ENCODE measurements at places on chromosomes 6 and 20.

DNA sequence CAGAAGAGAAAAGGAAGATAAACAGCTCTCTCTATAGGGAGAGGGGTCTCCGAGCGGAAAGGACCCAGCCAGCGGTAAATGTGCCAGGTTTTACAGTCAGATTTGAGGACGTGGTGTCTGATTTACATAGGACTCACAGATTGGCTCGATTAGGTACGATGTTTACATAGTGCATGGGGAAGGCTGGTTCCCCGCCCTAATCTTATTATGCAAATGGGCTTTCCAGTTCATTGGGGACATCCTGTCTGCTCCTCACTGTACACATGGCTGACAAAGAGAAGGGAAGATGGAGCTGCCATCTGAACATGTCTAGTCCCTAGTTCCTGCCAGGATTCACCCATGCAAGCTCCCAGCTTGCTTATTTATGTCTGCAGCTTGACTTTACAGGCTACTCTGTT lies 119.9 kb downstream of the RNF144B start:
- no peak overlapping the region for H3K4me3 ChIP-seq
- no peak overlapping the region for H3K27ac ChIP-seq
- no peaks in the 10 kb centered on the region for H3K36me3 ChIP-seq
- H3K4me1 ChIP-seq, result no peaks in the 10 kb centered on the region
- DNase-seq, result no peak
- H3K27me3 ChIP-seq, result no peaks in the 10 kb centered on the region

- H3K36me3 ChIP-seq, result no peaks in the 10 kb centered on the region
- H3K27me3 ChIP-seq, result no peaks in the 10 kb centered on the region
- no peak for DNase-seq
- H3K4me1 ChIP-seq, result no peaks in the 10 kb centered on the region
Measured at GRCh38 chr20:24580006-24580405, 110.6 kb downstream of the SYNDIG1 start.

GRCh38 chr6:117371492-117371891 lies 54.2 kb downstream of the ROS1 start:
- peaks cover 15% of the 10 kb centered on the region for H3K4me1 ChIP-seq
- H3K27ac ChIP-seq, result no peak overlapping the region
- H3K36me3 ChIP-seq, result no peaks in the 10 kb centered on the region

DNA sequence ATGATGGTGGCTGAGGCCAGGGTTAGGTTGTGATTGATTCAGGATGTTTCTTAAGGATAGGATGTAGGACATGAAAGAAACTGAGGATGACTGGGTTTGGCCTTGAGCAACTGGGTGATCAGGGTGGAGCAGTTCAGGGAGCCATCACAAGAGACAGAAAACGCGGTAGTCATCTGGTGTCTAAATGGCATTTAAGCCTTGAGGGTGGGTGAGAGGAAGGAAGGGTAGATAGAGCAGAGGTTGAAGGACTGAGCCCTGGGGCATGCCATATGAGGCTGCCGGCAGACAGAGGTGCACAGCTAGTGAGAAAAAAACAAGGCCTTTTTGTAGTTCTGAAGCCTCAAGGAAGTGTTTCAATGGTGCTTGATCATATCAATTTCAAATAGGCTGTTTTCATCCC lies 1.9 kb downstream of the POU5F1 start:
- H3K27me3 ChIP-seq, result no peaks in the 10 kb centered on the region
- H3K36me3 ChIP-seq, result peaks cover 12% of the 10 kb centered on the region
- no peak overlapping the region for H3K27ac ChIP-seq

DNA sequence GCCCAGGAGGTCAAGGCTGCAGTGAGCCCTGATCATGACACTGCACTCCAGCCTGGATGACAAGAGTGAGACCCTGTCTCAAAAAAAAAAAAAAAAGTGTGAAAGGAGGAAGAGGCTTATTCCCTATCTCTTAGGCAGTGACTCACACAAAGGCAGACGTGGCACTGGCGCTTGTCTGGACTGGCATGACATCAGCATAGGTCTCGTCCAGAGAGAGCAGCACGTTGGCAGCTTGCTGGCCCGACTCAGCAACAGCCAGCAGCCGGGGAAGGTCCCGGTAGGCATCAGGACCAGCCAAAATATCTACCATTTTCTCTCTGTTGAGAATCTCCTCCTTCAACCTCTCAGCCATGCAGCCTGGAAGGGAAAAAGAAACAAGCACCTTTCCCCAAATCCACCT lies 14.1 kb downstream of the CDK5RAP1 start:
- H3K4me1 ChIP-seq, result no peaks in the 10 kb centered on the region
- H3K36me3 ChIP-seq, result peaks cover 67% of the 10 kb centered on the region
- DNase-seq, result no peak
- H3K27me3 ChIP-seq, result no peaks in the 10 kb centered on the region

GRCh38 chr6:73803562-73804241 lies 107.7 kb downstream of the CD109 start:
- DNase-seq, result no peak
- no peaks in the 10 kb centered on the region for H3K27me3 ChIP-seq
- no peaks in the 10 kb centered on the region for H3K4me1 ChIP-seq

GRCh38 chr6:137102050-137102848 lies 57.5 kb upstream of the IL20RA start:
- no peak overlapping the region for H3K4me3 ChIP-seq
- H3K4me1 ChIP-seq, result peaks cover 58% of the 10 kb centered on the region
- DNase-seq, result no peak
- no peaks in the 10 kb centered on the region for H3K27me3 ChIP-seq
- H3K36me3 ChIP-seq, result no peaks in the 10 kb centered on the region
- H3K27ac ChIP-seq, result peak overlapping the region; percentile 72

- H3K36me3 ChIP-seq, result no peaks in the 10 kb centered on the region
- H3K27ac ChIP-seq, result no peak overlapping the region
- no peak for DNase-seq
- H3K27me3 ChIP-seq, result no peaks in the 10 kb centered on the region
- H3K4me3 ChIP-seq, result no peak overlapping the region
Measured at GRCh38 chr6:15327271-15327670, 81.4 kb downstream of the JARID2 start.

DNA sequence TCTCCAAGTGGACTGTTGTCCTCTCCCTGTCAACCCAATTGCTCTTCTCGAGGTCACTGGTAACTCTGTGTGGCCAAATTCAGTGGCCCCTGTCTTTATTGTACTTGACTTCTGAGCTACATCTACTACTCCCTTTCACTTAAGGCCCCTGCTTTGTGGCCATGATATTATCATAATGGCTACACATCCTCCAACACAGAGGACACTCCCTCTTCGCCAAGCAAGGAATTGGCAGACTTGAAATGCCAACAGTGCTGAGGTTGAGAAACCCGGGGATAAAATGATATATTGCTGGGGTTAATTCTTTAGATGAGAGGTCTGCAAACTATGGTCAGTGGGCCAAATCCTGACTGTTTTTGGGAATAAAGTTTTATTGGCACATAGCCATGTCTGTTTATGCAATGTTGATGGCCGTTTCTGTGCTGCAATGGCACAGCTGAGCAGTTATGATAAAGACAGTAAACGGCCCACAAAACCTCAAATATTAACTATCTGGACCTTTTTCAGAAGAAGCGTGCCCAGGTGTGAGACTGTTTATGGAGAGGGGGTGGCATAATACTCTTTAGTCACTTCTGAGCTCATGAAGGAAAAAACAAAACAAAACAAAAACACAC lies 12.0 kb upstream of the MRPS10 start:
- no peaks in the 10 kb centered on the region for H3K27me3 ChIP-seq
- DNase-seq, result no peak
- no peak overlapping the region for H3K27ac ChIP-seq
- peaks cover 9% of the 10 kb centered on the region for H3K36me3 ChIP-seq

- DNase-seq, result no peak
- peak overlapping the region; percentile 42 for H3K4me3 ChIP-seq
- H3K4me1 ChIP-seq, result peaks cover 35% of the 10 kb centered on the region
- peak overlapping the region; percentile 96 for H3K27ac ChIP-seq
- no peaks in the 10 kb centered on the region for H3K36me3 ChIP-seq
Measured at GRCh38 chr6:139373928-139374356, 506 bp downstream of the CITED2 start.

- no peak overlapping the region for H3K4me3 ChIP-seq
- DNase-seq, result no peak
- H3K27ac ChIP-seq, result no peak overlapping the region
- H3K4me1 ChIP-seq, result no peaks in the 10 kb centered on the region
- no peaks in the 10 kb centered on the region for H3K27me3 ChIP-seq
Measured at GRCh38 chr6:64062960-64063683, 427.5 kb downstream of the PHF3 start.

GRCh38 chr6:11622156-11622555 lies 84.6 kb downstream of the TMEM170B start:
- no peak overlapping the region for H3K27ac ChIP-seq
- H3K36me3 ChIP-seq, result no peaks in the 10 kb centered on the region
- no peaks in the 10 kb centered on the region for H3K4me1 ChIP-seq
- H3K27me3 ChIP-seq, result peaks cover 8% of the 10 kb centered on the region
- no peak for DNase-seq

DNA sequence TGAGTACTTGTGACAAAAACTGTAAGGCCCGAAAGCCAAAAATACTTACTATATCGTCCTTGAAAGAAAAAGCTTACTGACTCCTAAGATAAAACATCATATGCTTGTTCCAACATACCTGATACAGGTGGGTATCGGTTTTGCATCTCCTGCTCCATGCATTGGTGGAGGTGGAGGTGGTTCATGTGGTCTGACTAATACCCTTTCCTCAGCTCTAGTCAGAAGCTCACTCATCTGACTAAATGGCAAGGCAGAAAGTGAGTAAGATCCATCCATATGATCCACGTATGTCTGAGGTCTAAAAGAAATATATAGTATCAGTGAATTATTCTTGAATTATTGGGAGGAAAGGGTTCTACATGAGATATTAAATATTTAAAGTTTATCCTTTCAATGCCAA lies 76.2 kb downstream of the WASF1 start:
- no peak overlapping the region for H3K27ac ChIP-seq
- DNase-seq, result no peak
- H3K4me3 ChIP-seq, result no peak overlapping the region
- peaks cover 32% of the 10 kb centered on the region for H3K36me3 ChIP-seq
- H3K4me1 ChIP-seq, result no peaks in the 10 kb centered on the region
- H3K27me3 ChIP-seq, result no peaks in the 10 kb centered on the region
